ENCODE measurements at places on chromosomes 1 and 21. TPM values are rescaled to one million over a fixed set of nuclear protein-coding genes. Genes with fewer than 3 reads are reported as not detected.

Gene C4BPA
- polyA plus RNA-seq = 0.40 TPM

- DNase-seq = no peak
Observed at GRCh38 chr1:241770115-241770514, 77.9 kb upstream of the EXO1 start.

Gene DNAJC28
- polyA plus RNA-seq = 6.3 TPM

Gene ARTN
- polyA plus RNA-seq = 1.9 TPM

DNA sequence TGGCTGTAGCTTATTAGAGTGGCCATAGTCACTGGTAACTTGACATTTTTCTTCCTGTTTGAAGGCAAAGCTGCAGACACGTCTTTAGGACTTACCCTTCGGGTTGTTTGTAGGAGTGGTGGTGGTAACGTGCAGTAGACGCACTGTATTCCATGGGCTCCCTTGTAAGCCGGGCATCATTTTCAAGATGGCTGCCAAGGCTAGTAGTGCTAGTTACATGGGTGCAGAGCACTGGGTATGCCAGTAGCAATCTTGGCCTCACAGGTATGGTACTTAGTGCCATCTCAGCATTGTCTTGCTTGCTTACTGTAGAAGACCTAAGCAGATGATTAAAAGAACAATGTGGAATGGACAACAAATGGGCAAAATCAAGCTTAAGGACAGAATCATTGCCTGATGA, 1.9 kb downstream of the YBX1 start:
- no peak for DNase-seq

- DNase-seq = no peak
Observed at GRCh38 chr1:193926956-193927355, 740.5 kb upstream of the B3GALT2 start.

Gene AMY1B
- polyA plus RNA-seq = not detected

DNA sequence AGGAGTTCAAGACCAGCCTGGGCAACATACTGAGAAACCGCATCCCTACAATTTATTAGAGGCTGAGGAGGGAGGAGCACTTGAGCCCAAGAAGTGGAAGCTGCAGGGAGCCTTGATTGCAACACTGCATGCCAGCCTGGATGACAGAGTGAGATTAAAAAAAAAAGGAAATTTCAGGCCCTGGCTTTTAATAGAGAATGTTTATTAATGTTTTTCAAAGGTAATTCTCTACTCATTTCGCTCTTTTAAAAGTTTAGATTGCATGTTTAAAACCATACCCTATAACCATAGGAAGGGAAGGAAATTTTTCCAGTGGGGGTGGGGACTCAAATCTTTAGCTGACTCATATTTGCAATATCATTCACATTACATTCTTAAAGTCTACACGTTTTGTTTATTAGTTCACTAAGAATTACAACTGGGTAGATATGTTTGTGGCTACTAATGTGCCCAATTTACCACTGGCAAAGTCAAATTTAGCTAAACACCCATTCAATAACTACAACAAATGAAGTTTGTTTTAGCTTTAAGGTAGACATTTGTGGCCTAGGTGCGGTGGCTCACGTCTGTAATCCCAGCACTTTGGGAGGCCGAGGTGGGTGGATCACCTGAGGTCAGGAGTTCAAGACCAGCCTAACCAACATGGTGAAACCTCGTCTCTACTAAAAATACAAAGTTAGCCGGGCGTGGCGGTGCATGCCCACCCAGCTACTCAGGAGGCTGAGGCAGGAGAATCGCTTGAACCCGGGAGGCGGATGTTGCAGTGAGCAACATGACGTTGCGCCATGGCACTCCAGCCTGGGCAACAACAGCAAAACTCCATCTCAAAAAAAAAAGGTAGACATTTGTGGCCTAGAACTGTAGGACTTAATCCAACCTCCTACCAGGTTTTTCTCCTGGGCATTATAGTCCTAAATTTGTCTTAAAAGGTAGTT, 5.0 kb downstream of the KDM5B start:
- DNase-seq = no peak

Gene SMPDL3B
- polyA plus RNA-seq = 12.4 TPM

- no peak for DNase-seq
Observed at GRCh38 chr21:41752231-41752681, 14.6 kb downstream of the RIPK4 start.

Gene IVL
- polyA plus RNA-seq = 0.42 TPM

GRCh38 chr1:240138867-240139266, 47.2 kb downstream of the FMN2 start:
- DNase-seq = no peak

Gene KIRREL1
- 183 TPM for polyA plus RNA-seq

DNA sequence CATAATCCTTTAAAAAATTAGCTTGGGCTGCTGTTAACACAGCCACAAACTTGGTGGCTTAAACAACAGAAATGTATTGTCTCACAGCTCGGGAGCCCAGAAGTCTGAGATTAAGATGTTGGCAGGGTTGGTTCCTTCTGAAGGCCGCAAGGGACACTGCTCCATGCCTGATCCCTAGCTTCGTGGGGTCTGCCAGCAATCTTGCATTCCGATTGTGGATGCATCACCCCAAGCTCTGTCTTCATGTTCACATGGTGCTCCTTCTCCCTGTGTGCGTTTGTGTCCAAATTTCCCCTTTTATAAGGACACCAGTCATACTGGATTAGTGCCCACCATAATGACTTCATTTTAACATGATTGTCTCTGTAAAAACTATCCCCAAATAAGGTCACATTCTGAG, 5.0 kb upstream of the HHIPL2 start:
- no peak for DNase-seq

DNA sequence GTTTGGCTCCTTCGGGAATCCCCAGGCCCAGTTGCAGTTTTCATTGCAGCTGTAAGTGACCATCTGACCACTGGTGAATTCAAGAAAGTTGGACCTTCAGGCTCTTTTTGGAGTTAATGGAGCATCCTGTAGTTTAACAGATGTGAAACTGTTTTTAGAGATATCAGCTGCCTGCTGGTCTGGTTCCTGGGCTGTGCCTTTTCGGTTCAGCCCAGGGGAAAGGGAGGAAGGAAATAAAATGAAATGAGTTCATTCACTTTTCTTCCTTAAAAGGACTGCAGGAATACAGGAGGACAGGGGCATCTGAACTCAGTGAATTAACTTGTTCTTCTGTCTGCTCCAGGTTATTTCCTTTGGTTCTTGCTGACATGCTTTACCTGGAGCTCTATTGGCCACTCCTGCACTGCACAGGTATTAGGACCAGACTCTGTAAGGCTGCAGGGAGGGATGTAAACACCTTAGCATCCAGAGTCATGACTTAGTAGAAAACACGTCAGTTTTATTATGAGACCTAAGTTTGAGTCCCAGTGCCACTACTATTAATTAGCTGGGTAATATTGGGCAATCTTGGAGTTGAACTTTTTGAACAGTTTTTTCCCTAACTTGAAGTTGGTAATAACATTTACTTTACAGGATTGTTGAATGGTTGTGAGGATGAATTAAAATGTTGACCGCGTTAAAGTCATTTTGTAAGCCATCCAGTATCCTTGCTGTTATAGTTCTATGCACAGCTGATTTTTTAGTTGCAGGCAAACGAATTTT, 83.6 kb downstream of the LRRC8D start:
- no peak for DNase-seq

DNA sequence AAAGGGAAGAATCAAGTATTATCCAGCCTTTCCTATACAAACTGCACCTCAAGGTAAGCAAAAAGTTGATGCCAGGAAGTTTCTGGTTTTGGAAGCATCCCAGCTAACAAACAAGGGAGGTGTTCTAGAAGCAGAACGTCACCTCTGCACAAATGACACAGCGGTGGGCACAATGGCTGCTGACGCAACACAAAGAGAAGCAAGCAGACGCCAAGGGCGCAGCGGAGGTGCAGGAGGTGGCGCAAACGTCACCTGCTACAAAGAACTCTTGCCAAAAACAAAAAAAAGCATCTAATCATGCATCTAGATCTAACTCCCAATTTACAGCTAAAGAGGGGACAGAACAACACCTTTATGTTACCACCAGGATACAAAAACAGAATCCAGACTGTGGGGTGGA, 88.5 kb downstream of the NPHP4 start:
- DNase-seq = no peak

DNA sequence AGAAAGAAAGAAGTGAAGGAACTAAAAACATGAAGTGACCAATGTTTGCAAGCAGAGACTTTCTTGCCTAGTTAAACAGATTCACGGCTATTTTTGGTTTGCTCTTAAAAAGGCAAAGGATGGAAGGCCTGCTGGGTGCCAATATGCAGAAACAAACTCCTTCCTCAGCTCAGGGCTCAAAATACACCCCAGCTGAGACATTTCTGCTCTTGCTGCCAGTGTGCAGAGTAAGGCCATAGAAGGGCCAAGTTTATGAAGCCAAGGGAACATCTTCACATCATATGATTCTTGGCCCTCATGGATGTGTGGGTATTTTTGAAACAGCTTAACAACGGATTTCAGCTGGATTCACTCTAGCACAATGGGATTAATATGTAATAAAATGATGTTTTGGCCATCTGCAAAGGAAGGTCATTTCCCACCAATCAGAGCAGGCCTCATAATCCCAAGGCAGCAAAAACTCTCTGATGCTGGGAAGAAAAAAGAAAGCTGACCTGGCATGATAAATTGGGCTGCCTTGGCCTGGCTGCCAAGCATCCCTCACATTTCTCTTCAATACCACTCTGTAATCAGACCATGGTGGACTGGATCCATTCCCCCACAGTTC, 70.7 kb downstream of the CAPZB start:
- DNase-seq = no peak

DNA sequence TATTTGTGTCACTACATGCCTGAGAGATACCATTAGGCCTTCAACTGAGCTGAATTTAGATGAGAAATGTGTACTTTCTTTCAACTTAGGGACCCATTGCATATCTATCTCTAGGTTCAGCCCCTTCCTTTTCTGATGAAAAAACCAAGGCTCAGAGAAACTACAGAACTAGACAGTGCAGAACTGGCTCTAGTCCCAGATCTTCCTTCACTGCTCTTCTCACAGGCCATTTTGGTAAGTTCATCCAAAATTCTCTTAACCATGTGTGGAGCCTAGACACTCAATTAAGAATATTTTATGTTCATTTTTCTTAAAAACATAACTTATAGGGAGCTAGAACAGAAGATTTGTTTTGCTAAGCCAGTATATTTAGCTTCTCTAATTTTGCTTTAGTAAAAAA, 128.9 kb downstream of the ASTN1 start:
- no peak for DNase-seq

Gene MPL
- polyA plus RNA-seq = 0.50 TPM

Gene PALMD
- 2.1 TPM for polyA plus RNA-seq

Gene TMPRSS15
- polyA plus RNA-seq = 0.20 TPM

DNA sequence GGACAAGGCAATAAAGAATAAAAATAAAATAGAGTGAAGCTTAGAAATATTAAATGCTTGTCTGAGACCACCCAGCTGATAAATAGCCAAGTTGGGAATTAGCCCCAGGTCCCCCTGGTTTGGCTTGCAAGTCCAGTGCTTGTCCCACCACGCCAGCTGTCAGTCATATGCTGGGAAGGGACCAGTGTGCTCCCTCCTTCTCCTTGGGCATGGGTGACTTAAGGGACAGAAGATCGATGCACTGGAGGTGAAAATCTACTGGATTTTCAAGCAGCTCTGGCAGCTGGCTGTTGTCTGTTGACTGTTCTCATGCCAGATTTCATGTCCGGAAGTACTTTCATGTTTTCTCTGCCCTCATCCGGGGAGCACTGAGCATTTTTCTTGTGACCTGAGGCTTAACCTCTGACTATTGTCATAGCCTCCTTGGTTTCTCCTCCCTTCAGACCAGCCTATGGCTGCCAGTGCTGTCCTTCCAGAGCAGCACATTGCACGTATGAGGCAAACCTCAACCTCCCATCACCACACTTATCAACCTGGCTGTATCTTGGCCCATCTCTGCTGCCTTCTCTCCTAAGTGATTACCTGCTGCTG, 12.4 kb downstream of the LMOD1 start:
- DNase-seq = no peak

GRCh38 chr1:8394456-8395321, 76.8 kb downstream of the SLC45A1 start:
- no peak for DNase-seq

Gene RASSF5
- 5.4 TPM for polyA plus RNA-seq

DNA sequence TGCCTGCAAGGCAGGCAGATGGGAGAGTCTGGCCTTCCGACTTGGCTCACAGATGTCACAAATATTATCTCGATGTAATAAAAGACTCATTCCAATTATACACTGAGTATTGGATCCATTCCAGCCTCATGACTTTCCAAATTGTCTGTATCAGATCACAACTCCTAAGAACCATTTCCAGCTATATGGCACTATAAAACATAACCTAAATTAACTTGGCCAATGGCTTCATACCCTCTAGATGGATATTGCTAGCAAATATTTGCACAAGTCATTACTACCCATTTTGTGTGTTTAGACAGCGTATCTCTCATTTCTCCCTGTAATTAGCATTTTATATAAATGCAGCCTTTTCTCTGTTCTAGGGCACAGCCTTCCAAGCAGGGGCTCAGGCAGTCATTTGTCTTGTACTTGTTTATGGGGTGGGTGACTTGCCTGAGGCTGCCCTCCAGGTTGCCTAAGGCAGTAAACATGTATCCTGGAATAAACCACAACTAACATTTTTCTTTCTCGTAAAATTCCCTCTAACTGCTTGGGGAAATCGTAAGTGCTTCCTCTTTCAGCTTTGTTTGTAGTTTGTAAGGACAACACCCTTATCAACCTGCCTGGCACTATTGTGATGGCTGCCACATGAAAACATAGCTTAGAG, 70.6 kb upstream of the KCNJ6 start:
- no peak for DNase-seq

- DNase-seq = no peak
Observed at GRCh38 chr1:237393632-237394031, 351.6 kb downstream of the RYR2 start.

Data from right renal cortex interstitium (tissue), 3 donors.